Nucleus accumbens (tissue), 56 donors: ENCODE measurements at places on chromosomes 12 and 14.

DNA sequence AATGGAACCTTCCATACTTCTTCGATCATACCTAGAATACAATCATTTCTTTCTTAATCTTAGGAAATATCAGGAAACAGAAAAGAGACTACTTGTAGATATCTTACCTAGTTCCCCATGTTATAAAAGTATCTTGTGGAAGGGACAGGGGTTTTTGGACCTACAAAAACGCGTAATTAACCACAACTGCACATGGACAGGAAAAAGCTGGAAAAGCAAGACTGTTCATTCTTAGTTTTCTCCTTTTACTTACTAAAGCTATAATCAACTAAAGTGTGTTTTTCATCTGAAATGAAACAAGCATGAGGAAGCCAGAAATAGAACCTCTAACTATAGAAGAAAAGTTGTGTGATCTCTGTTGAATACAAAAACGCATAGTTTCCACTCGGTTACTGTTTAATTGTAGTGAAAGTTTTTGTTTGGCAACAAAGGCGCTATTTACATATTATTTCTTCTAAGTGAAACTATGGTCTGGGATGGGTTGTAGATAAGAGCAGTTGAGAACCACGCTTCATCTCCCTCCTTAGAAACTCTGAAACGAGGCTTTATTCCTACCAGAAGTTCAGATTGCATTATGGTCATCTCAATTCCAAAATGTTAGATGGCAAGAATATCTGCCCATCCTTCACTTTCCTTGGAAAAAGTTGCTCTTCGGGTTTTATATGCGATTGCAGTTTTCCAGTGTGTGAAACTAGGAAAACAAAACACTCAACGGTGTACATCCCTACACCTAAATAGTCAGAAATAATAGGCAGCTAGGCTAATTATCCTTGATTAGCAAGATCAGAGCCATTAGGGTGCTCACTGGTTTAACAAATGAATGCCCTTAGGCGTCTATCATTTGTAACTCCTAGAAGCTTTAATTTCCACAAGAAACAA is 1.1 kb downstream of the BCAT1 start:
- DNase-seq = no peak

DNA sequence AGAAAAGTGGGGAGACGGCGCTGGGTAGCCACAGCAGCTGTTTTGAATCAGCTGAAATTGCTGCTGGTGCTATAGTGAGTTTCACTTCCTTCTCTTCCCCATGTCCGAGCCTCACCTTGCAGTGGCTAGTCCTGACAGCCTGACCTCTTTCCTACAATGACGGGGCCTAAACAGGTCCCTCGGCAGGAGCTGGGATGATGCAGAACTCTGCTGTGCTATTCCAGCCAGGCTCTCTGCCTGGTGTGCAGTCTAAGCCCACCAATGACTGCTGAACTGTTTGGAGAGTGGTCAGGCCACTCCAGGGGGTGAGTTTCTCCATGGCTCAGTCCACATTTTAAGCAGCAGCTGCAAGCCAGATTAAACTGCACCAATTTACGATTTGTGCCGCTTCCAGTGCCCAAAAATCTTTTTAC is 207.3 kb downstream of the TTC7B start:
- no peak for DNase-seq

GRCh38 chr14:93855737-93856136 is 67.5 kb upstream of the PRIMA1 start:
- no peak for DNase-seq

DNA sequence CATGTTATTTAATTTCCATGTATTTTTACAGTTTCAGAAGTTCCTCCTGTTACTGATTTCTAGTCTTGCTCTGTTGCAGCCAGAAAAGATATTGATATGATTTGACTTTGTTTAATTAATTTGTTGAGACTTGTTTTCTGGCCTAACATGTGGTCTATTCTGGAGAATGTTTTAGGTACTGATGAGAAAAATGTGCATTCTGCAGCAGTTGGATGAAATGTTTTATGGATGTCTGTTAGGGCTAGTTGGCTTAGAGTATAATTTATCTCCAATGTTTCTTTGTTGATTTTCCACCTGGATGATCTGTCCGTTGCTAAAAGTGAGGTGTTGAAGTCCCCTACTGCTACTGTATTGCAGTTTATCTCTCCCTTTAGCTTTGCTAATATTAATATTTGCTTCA is 54.4 kb downstream of the GPR137C start:
- no peak for DNase-seq

DNA sequence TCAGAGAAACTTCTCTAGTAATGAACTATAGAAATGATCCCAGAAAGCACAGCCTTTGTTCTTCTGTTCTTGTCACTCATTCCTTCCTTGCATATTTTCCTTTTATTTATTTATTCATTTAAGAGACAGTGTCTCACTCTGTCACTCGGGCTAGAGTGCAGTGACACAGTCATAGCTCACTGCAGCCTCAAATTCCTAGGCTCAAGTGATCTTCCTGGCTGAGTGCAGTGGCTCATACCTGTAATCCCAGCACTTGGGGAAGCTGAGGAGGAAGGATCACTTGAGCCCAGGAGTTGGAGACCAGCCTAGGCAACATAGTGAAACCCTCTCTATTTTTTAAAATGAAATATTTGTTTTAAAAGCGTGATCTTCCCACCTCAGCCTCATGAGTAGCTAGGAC is 11.5 kb downstream of the TECPR2 start:
- no peak for DNase-seq

DNA sequence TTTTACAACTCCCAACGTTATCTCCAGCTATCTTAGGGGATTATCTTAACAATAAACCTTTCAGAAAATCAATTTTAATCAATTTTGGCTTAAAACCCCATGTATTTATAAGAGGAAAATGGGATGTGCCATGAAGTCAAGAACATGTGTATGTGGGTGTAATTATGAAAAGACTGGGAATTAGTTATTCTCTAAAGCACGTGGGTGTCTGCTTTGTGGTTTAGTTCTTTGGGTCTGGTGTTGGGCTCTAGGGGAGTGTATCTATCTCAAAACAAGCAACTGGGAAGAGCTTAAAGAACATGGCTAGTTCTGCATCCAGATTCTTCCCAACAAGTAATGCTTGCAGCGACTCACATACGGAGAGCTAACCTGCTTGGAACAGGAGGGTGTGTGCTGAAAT is 40.1 kb upstream of the MAX start:
- DNase-seq = no peak

DNA sequence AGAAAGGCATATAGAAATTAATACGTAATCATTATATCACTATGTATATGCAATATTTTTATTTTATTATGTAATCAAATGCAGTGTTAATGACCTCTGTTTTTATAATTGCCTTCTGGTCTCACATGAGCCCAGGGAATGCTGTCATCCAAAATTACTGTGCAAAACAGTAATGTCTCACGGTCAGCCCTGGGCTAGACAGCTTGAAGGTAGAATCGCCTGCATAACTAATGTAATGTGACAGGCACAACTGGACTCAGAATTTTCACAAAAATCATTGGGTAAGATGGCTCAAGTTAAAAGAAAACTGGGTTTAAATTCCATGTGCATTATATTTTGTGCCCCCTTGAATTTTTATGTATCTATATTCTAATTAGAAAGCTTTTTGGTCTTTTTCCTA is 293.3 kb downstream of the PPFIA2 start:
- no peak for DNase-seq
